ENCODE measurements at places on chromosomes 7 and 10.

DNA sequence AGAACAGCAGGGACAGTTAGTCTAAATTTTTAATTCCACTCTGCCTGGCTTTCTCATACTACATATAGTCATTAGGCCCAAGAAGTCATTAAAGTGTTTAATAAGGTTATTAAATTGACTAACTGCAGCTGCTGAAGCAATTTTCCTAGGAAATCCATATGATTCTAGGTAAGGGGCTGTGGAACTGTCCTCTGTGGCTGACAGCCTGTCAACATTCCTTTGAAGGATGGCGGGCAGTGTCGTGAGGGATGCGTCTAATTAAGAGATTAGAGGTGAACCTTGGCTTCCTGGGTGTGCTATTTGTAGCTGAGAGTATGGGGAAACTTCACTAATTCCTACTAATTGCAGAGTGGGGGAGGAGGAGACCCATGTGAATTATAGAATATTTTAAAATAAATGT lies 64.6 kb downstream of the SNX10 start:
- DNase-seq: no peak

DNA sequence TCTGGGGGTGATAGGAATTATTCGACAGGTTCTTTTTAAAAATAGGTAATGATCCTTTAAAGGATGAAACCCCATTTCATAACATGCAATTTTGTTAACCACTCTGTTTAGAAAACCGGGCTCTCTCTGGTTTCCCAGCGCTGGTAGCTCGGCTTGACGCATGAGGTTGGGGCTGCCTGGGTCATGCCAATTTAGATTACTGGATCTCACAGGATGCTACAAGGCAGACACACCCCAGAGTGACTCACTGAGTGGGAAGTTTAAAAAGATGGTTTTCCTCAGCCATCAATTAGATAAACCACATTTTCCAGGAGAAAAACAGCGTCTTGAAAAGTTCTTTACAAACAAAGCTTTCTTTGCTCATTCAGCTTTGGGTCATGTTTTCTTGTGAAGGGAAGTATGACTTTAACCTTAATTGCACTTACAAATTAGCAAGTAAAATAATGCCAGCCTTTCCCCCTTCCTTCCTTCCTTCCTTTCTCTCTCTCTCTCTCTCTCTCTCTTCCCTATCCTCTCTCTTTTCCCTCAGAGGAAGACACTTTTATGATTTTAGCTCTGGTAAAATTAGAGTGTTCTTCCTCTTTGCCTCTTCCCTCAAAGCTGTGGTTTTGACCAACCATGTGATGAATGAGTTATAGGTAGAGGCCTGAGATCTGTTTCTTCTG lies 99.8 kb downstream of the EPDR1 start:
- DNase-seq: no peak

DNA sequence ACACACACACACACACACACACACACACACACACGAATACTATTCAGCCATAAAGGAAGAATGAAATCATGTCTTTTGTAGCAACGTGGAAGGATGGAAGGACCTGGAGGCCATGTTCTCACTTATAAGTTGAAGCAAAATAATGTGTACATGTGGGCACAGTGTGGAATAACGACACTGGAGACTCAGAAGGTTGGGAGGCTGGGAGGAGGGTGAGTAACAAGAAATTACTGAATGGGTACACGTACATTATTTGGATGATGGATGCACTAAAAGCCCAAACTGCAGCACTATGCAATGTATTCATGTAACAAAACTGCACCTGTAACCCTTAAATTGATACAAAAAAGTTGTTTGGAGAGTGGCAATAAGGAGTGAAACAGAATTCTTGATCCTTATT lies 32.1 kb downstream of the KMT2C start:
- no peak for DNase-seq

GRCh38 chr10:10128387-10128786 lies 889.3 kb upstream of the CELF2 start:
- no peak for DNase-seq

DNA sequence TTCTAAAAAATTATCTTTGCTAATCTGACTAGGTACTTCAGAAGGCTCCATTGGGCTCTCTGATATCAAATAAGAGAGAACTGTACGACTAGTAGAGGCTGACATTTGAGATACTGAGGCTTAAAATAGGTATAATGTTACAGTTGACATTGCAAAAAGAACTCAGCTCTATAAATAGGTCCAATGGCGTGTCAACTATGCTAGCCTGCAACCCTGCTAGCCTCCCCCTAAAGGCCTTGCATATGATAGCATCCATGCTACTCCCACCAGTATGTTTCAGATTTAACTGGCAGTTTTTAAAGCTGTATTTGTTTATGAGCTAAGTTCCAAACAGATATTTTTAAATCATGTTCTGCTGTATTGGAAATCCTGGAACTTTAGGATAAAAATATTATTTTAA lies at the start of gene PPP1R3A:
Gene PPP1R3A (minus strand): TSS at position 64 of the 400 bp plus-strand sequence. CDS start 13 bp downstream, at position 51.
- DNase-seq: no peak

DNA sequence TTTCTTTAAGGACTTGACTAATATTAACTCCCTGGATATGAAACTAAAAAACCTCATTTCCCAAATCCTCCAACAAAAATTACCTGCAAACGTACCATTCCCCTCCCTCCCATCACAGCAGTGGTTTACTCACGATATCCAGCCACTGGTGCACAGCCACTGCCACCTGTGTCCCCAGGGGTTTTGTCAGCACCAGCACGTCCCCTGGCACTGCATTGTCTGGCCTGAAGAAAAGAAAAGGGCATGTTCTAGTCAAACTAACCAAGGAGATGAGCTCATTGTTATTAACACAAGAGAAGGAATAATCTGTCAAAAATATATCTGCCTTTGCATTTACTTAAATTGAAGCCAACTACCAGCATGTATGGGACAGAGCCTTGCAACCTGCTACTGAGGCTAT lies 18.5 kb downstream of the SEPHS1 start:
- DNase-seq: no peak
